NCI-H446 treated with DMSO at 0.1 percent for 48 hours (cell line): ENCODE measurements at places on chromosomes 7 and 10.

DNA sequence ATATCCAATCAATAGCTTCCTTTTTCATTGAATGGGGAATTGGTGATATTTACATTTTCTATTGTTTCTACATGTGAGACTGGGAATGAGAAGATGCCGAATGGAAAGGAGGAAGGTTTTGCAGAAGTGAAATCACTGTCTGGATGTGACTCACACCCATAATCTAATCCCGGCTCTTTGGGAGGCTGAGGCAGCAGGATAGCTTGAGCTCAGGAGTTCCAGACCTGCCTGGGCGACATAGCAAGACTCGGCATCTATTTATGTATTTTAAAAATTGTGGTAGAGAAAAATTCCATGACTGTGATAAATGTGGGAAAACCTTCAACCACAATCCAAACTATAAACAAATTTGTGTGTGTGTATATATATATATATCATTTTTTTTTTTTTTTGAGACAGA, 10.9 kb upstream of the FIS1 start:
- DNase-seq: no peak

- DNase-seq: no peak
Measured at GRCh38 chr7:150406567-150407421, 27.7 kb downstream of the ZNF775 start.

DNA sequence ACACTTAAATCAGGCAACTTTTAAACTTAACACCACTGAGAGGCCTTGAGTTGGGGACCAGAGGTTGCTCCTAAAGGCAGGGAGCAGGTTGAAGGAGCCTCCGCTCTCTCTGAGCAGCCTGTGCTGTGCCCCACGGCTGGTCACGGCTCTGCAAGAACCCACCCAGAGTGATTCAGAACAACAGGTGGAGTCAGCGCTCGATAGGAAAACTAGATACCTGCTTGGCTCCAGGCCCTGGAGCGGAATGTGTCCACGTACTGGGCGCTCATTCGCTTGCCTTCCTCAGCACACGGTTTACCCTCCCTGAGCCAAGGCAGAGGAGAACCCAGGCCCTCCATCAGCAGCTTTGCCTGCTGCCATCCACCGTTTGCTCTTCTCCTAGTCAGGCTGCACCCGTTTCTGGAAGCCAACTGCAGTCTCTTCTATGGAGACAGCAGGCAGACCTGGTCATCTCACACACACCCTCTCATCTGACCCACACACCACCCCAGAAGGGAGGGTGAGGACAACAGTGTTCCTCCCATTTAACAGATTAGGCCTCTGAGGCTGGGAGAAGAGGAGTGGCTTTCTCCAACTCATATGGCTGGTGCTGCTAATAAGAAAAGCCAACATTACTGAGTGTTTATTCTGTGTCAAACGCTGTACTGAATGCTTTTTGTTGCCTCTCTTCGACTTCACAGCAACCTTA, 37.6 kb upstream of the PDCD4 start:
- no peak for DNase-seq

GRCh38 chr10:70233939-70234300, 691 bp upstream of the PPA1 start:
- DNase-seq: no peak

GRCh38 chr10:1715821-1716220, 21.5 kb downstream of the ADARB2 start:
- no peak for DNase-seq

DNA sequence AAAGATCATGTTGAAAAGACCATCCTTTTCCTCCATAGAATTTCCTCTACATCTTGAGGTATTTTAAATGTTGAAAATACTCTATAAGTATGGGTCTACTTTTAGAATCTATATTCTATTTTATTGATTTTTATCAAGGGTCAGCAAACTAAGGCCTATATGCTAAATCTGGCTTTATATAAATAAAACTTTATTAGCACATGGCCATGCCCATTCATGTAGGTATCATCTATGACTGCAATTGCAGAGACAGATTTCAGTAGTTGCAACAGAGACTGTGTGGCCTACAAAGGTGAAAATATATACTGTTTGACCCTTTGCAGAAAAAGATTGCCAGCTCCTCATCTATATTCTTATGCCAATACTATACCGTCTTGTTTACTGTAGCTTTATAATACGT, 72.7 kb downstream of the TAX1BP1 start:
- no peak for DNase-seq

GRCh38 chr10:49595003-49595712, 15.0 kb upstream of the SLC18A3 start:
- no peak for DNase-seq

GRCh38 chr7:98669329-98670000, 52.4 kb downstream of the NPTX2 start:
- peak; percentile 81 for DNase-seq

GRCh38 chr10:82813856-82814255, 938.9 kb downstream of the NRG3 start:
- DNase-seq: no peak

DNA sequence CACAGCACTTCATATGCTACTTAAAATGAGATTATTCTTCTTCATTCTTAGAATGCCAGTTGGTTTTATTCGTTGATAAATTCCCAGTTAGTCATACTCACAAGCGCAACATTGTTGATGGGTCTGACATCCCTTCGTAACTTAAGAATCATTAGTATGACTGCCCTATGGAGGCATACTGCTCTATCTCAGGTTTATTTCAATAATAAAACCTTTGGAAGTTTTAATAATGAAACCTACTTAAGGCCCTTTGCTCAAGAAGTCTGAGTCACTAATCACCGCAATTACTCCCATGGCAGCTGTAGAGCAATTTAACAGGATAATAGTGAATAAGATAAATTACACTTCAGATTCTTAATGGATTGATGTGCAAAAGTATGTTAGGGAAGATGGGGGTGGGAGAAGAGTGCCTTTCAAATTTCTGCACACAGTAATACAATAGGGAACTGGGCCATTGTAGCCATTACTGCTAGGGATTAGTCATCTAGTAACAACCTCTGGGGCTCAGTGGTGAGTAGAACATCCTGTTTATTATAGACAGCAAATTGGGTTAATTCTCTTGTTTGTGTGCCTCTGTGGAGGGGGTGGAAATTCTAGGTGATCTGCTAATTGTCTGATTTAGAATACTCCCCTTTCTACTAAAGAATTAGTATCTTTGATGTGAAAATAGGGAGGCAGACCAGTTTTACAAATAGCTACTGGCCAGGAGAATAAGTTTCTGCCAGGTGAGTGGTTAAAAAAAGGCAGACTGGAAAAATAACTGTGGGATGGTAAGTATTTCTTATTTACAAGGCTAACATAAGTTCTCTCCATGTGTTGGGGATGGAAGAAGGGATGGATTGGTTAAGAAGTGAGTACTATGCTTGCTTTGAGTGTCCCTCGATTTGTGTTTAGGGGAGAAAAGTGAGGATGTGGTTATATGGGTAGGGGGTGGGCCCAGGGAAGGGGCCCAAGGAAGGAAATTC, 74.5 kb upstream of the VKORC1L1 start:
- no peak for DNase-seq
